ENCODE measurements at places on chromosomes 4 and X. TPM values are rescaled to one million over a fixed set of nuclear protein-coding genes. Genes with fewer than 3 reads are reported as not detected.

GRCh38 chr4:41874398-41874797 is 60.8 kb upstream of the TMEM33 start:
- H3K4me3 ChIP-seq = no peak overlapping the region
- H3K4me1 ChIP-seq = no peaks in the 10 kb centered on the region
- no peak for DNase-seq

The ARX gene
- not detected for total RNA-seq

GRCh38 chrX:153476666-153477363 is 6.4 kb upstream of the HAUS7 start:
- H3K4me3 ChIP-seq = no peak overlapping the region
- H3K4me1 ChIP-seq = no peaks in the 10 kb centered on the region
- H3K27ac ChIP-seq = no peak overlapping the region
- DNase-seq = peak; percentile 16
- H3K36me3 ChIP-seq = no peaks in the 10 kb centered on the region
- H3K27me3 ChIP-seq = no peaks in the 10 kb centered on the region

The TNIP3 gene
- 2.0 TPM for total RNA-seq

GRCh38 chrX:111492085-111492484 is 19.4 kb upstream of the SERTM2 start:
- peaks cover 50% of the 10 kb centered on the region for H3K27me3 ChIP-seq
- no peaks in the 10 kb centered on the region for H3K36me3 ChIP-seq
- H3K27ac ChIP-seq = no peak overlapping the region
- DNase-seq = no peak

GRCh38 chrX:2533424-2533823 is 32.6 kb upstream of the DHRSX start:
- H3K4me3 ChIP-seq = no peak overlapping the region
- peaks cover 5% of the 10 kb centered on the region for H3K4me1 ChIP-seq
- no peak for DNase-seq
- no peaks in the 10 kb centered on the region for H3K36me3 ChIP-seq
- H3K27ac ChIP-seq = no peak overlapping the region
- peaks cover 12% of the 10 kb centered on the region for H3K27me3 ChIP-seq

The FAM47C gene
- total RNA-seq = not detected

DNA sequence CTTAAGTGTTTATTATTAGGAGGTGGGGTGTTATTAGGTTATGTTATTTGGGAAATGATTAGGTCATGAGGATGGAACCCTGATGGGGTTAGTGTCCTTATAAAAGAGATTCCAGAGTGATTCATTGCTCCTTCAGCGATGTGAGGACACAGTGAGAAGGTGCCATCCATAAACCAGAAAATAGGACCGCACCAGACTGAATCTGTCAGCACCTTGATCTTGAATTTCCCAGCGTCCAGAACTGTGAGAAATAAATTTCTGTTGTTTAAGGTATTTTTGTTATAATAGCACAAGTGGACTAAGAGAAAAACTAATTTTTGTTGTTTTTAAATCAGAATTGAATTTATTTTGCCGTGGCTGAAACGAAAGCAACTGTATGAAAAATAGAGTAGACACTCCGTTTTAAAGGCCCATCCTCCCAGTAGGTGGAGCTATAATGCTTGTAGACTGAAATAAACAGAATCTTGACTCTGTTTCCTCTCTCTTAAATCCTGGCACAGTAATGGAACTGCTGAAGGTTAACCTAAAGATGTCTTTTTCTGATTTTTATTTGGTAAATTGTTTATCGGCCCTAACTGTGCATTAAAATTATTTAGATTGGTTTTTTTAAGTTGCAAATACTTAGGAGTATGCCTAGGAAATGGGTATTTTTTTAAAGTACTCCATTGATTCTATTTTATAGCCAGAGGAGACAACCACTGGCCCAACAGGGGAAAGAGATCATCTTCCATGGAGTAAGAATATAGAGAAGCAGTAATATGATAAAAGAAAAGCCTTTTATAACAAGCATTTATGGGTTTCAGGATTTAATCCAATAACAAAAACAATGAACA is 133.2 kb upstream of the ADAMTS3 start:
- no peaks in the 10 kb centered on the region for H3K36me3 ChIP-seq
- no peaks in the 10 kb centered on the region for H3K4me1 ChIP-seq
- peak overlapping the region; percentile 78 for H3K4me3 ChIP-seq
- H3K27me3 ChIP-seq = no peaks in the 10 kb centered on the region
- DNase-seq = peak; percentile 75
- peak overlapping the region; percentile 49 for H3K27ac ChIP-seq

The COL4A6 gene
- 58.3 TPM for total RNA-seq

The ZNF595 gene
- total RNA-seq = 38.3 TPM

GRCh38 chrX:125444659-125445058 is 125.0 kb downstream of the TEX13C start:
- H3K4me1 ChIP-seq = no peaks in the 10 kb centered on the region
- H3K4me3 ChIP-seq = no peak overlapping the region
- H3K27me3 ChIP-seq = no peaks in the 10 kb centered on the region
- no peak for DNase-seq
- H3K27ac ChIP-seq = no peak overlapping the region
- H3K36me3 ChIP-seq = no peaks in the 10 kb centered on the region

DNA sequence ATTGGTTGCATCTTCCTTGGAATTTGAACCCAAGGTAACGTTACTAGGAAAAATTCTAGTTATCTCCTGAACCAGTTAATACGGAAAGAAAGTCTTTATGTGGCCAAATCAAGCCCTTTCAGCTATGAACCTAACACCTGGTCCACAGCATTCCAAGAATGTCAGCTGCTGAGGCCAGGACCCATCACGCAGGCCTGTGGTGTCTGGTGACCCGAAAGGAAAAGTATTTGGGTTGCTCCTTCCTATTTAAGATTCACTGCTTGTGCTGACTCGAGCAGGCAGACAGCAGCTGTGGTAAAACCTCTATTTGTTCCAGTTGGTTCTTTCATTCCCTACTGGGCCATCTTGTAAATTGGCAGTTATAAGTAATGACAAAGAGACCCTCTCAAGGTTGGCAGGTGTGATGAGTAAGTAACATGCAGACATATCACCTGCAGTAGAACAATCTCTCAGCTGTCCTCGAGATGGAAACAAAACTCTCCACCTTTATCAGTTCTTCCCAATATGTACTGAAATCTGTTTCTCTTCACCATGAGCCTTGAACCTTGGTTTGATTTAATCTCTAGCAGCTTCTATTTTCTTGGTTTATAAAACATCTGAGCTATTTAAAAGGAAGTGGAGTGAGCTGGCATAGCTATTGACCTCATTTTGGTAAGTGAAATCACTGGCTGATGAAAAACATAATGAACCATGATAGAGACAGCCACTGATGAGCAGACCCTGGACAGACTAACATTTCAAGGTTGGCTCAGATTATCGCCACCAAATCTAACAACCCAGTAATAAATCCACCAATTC is 182.1 kb upstream of the SMIM31 start:
- no peaks in the 10 kb centered on the region for H3K27me3 ChIP-seq
- no peak for DNase-seq
- H3K36me3 ChIP-seq = no peaks in the 10 kb centered on the region
- peaks cover 8% of the 10 kb centered on the region for H3K4me1 ChIP-seq

GRCh38 chr4:171954650-171955049 is 141.4 kb downstream of the GALNTL6 start:
- no peaks in the 10 kb centered on the region for H3K36me3 ChIP-seq
- peaks cover 60% of the 10 kb centered on the region for H3K27me3 ChIP-seq
- H3K4me3 ChIP-seq = no peak overlapping the region
- H3K4me1 ChIP-seq = no peaks in the 10 kb centered on the region

DNA sequence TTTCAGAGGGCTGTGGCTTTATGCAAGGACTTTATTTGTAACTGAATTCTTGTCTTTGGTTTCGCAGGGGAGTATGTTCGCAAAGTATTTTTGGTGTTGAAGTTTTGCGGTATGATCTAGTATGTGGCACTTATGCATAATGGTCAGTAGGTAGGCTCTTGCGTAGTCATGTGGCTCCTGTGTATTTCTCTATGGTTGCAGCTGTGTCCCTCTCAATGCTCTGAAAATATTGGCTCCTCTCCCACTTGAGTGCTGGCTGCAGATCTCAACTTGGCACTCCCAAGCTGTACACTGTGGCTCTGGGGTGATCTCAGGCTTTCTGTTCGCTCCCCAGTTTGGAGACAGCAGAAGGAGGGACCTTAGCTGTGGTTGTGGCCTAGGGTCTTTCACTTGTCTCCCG is 24.8 kb downstream of the ARMCX5 start:
- no peak for DNase-seq
- H3K36me3 ChIP-seq = peaks cover 4% of the 10 kb centered on the region
- no peak overlapping the region for H3K4me3 ChIP-seq
- H3K4me1 ChIP-seq = no peaks in the 10 kb centered on the region
- H3K27ac ChIP-seq = no peak overlapping the region

DNA sequence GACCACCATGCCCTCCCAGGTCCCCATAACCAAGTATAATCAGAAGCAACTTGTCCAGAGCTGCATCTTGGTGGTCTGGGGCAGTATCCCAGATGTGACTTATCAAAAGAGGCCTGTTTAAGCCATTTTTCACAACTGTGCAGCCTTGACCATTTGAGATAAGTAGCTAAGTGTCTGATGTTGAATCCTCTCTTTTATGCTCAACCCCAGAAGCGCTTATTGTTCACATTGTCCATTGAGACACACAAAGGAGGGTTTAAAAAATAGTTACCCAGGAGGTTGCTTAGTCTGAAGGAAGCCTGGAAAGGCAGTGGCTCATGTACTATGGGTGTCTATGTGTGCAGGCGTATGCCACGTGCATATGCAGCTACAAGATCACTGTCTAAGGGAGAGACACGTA is 27.0 kb downstream of the ENPP6 start:
- H3K4me3 ChIP-seq = no peak overlapping the region
- H3K27me3 ChIP-seq = no peaks in the 10 kb centered on the region
- H3K36me3 ChIP-seq = no peaks in the 10 kb centered on the region
- no peak for DNase-seq

GRCh38 chr4:140755774-140756318 is 339 bp downstream of the TBC1D9 start:
- H3K36me3 ChIP-seq = no peaks in the 10 kb centered on the region
- no peaks in the 10 kb centered on the region for H3K27me3 ChIP-seq
- peak overlapping the region; percentile 51 for H3K27ac ChIP-seq
- peak overlapping the region; percentile 82 for H3K4me3 ChIP-seq
- DNase-seq = peak; percentile 30

DNA sequence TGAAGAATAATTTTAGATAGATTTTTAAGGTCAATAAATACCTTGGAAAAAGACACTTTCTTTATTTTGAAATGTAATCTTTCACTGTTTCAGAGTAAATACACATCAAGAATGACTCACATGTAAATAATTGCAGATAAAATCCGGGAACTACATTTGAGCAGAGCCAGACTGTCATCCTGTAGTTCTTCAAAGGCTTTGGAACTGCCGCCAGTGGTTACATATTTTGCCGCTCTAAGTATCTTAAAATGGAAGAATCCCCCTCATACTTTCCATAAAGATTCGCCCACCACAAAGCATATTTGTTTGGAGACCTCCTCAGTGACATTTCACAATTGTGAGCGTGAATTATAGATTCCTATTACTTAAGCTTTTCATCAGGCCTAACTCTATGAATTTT is 607.8 kb upstream of the ZFP42 start:
- H3K4me3 ChIP-seq = no peak overlapping the region
- DNase-seq = no peak
- H3K36me3 ChIP-seq = no peaks in the 10 kb centered on the region
- H3K27me3 ChIP-seq = no peaks in the 10 kb centered on the region
- H3K27ac ChIP-seq = no peak overlapping the region

DNA sequence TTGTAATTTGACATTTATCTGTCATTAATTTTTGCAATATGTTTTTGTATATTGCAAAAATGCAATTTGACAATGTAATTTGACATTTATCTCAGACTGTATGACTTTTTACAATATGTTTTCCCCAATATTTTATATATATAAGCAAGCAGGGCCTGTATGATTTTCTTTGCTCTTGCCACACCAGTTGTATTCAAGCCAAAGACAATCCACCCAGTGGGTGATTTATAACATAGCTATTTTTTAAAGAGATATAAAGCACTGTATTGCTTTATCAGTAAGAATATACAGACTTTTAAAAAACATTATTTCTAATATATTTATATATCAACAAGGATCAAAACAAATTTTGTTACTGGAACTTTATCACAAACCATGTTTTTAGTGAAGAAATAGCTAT is 47.3 kb downstream of the SLIT2 start:
- H3K36me3 ChIP-seq = no peaks in the 10 kb centered on the region
- no peak overlapping the region for H3K4me3 ChIP-seq
- no peak overlapping the region for H3K27ac ChIP-seq

DNA sequence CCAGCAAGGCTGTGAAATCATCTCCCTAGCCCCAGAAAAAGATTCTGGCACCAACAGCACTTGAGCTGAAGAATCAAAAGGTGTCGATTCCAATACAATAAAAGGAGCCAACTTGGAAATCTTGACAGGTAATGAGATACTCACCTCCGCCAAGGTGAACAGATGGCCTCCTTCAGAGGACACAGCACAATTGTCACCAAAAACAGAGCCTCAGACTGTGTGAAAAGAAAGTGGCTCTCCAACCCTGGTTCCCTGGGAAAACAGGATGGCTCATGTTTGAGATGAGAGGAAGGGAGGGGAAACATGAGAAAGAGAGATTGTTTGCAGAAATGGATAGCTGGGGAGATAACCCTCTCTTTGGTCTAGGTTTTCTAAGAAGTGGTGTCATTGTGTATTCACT is 168.9 kb downstream of the HS3ST1 start:
- H3K4me1 ChIP-seq = no peaks in the 10 kb centered on the region
- H3K27me3 ChIP-seq = no peaks in the 10 kb centered on the region
- DNase-seq = no peak

- H3K4me3 ChIP-seq = no peak overlapping the region
- no peak overlapping the region for H3K27ac ChIP-seq
- peak; percentile 31 for DNase-seq
- H3K36me3 ChIP-seq = no peaks in the 10 kb centered on the region
These were observed 103.9 kb downstream of the MAML3 start for GRCh38 chr4:140049849-140050637.

The CXCL6 gene
- total RNA-seq = not detected

- no peaks in the 10 kb centered on the region for H3K36me3 ChIP-seq
- no peak for DNase-seq
- H3K27me3 ChIP-seq = no peaks in the 10 kb centered on the region
- no peaks in the 10 kb centered on the region for H3K4me1 ChIP-seq
- no peak overlapping the region for H3K4me3 ChIP-seq
- no peak overlapping the region for H3K27ac ChIP-seq
These were observed 141.1 kb downstream of the MOSPD2 start for GRCh38 chrX:15014281-15014680.

DNA sequence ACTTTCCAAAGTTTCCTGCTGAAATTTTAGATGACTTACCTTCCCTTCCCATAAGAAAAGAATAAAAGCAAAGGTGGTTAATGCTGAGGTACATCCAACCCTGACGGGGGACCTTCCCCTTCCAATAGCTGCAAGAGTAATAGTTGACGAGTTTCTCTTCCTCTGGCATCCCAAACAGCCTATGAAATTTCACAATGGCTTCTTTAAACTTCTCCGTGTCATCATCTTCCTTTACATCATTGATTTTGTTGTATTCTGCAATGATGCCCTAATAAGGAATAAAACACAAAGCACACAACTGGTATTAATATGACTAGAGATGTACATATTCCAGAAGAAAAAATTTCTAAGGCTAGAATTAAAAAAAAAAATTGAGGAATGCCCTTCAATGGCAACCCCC is 76.6 kb downstream of the TBC1D9 start:
- no peak for DNase-seq
- H3K27me3 ChIP-seq = no peaks in the 10 kb centered on the region
- H3K4me1 ChIP-seq = peaks cover 6% of the 10 kb centered on the region
- H3K36me3 ChIP-seq = peaks cover 43% of the 10 kb centered on the region
- no peak overlapping the region for H3K27ac ChIP-seq
- H3K4me3 ChIP-seq = no peak overlapping the region

The LAMP2 gene
- 67.0 TPM for total RNA-seq
